ENCODE measurements at places on chromosomes 3 and 15.

DNA sequence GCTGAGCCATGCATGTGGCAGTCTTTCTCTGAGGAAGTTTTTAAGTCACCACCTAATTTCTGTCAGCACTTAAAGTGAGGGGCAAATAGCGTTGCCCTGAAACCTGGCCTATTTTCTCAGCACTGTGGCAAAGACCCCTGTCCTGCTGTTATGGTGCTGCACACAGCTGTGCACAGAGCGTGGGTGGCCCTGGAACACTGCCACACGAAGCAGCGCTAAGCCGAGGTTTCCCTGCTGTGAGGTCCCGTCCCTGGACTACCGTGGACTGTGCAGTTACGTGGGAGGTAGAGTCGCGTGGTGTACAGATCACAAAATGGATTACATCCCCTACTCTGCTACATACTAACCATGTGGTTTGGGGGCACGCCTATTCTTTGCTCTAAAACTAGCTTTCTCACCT is 101.6 kb upstream of the NR2E3 start:
- DNase-seq: no peak

GRCh38 chr3:167930453-167930852 is 165.3 kb downstream of the GOLIM4 start:
- no peak for DNase-seq

- no peak for DNase-seq
Observed at GRCh38 chr3:5138214-5138981, 16.3 kb downstream of the ARL8B start.

- no peak for DNase-seq
Observed at GRCh38 chr15:77837649-77838025, 204.9 kb upstream of the LINGO1 start.

DNA sequence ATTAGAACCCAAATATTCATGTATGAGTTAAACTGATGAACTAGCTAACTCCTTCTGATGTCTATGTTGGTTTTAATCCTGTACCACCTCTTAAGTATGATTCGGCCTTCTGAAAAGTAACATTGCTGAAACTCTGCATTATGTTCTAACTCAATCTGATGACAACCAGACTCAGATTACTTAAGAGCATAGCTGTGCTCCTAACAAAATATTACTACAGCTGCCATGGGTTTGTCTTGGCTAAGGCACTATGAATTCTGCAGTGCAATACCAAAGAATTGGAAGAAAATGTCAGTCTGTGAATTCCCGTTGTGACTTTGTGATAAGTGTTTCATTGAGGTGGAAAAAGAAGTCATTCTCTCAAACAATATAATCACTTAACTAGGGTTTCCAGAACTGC is 224.4 kb downstream of the ZMAT3 start:
- no peak for DNase-seq

- DNase-seq: no peak
Observed at GRCh38 chr3:121958801-121959200, 63.2 kb downstream of the ILDR1 start.

GRCh38 chr3:58190291-58190690 is 20.5 kb downstream of the DNASE1L3 start:
- DNase-seq: no peak

DNA sequence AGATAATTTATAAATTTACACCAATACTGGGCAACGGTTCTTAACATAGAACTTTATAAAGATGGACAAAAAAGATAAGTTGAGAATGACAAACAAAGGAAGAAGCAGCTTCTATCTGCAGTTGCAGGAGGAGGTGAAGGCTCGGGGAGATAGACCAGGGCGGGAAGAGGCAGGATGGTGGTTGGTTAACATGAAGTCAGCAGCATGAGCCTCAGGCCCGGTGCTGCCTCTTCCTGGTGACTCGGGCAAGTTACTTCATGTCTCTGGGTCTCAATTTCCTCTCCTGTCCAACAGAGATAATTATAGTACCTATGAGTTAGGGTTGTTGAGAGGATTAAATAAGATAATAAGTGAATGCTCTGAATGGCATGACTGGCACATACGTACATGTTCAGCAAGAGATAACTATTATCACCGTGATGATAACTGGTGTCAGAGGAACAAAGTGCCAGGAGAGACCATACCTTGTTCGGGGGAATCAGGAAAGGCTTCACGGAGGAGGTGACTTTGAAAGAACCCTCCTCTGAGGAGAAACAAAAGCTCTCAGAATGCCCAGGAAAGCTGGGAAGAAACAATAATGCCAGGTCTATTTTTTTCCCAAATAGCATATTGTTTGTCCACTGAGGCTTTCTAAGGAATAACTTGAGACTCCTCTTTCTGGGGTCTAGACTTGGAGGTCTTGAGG is 4.4 kb downstream of the PAK6 start:
- no peak for DNase-seq

- DNase-seq: no peak
Observed at GRCh38 chr15:99504071-99504822, 61.5 kb upstream of the MEF2A start.

GRCh38 chr3:19046440-19046839 is 101.9 kb upstream of the KCNH8 start:
- no peak for DNase-seq

DNA sequence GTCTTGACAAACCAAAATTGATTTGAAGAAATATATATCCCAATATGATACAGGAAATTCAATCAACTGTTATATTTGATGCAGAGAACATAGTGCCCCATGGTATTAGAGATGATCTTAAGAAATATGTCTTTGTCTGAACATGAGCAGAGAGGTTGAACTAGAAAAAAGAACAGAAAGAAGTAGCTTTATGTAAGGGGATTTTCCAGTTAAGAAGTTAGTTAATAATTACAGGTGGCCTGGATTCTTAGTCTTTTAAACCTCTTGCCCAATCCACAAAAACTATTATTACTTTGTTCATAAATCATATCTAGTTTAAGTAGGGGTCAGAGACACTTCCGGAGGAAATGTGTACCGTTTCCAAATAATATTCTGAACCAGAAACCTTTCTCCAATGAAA is 1186.7 kb upstream of the EPHA6 start:
- no peak for DNase-seq

DNA sequence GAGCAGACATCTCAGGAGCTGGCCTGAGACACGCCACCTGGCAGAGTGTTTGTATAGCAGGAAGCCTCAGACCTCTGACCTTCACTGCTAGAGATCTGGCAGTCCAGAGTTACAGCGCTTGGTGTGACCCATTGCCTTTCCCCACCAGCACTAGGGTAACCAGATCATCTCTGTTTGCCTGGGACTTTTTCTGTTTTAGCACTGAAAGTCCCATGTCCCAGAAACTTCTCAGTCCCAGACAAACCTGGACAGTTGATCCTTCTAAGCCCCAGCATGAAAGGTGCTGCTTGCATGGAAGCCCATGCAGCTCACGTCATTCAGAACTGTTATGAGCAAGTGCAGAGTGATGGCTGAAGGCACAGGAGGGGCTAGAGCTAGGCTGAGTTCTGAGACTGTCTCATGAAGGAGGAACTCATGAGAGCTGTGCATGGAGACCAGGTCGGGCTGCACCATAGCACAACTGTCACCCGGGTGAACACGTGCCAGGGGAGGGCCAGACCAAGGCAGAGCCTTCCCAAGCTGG is 18.2 kb upstream of the AHSG start:
- no peak for DNase-seq

DNA sequence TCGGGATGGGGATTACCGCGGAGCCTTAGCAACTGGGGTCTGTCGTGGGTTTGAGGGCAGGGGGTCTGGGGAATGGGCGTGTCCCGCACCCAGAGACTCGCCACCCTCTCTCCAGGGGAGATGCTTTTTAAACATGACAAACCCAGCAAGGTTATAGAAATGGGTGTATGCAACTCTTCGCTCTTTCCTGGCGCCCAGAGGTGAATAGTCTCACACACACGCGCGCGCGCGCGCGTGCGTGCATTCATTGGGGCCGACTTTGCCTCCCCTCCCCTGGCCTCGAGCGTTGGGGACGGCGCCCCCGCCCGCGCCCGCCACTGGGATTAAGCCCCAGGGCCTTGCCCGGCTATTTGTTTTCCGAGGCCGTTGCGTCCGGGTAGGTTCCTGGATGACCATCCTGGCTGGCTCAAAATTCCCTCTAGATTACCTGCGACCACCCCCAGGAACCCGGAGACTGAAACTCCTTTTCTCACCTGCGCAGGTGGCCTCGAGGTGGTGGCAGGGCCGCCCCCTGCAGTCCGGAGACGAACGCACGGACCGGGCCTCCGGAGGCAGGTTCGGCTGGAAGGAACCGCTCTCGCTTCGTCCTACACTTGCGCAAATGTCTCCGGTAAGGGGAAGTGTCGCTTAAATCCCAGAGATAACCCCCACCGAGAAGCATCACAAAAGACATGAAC is 777 bp downstream of the GPR160 start:
- DNase-seq: no peak

DNA sequence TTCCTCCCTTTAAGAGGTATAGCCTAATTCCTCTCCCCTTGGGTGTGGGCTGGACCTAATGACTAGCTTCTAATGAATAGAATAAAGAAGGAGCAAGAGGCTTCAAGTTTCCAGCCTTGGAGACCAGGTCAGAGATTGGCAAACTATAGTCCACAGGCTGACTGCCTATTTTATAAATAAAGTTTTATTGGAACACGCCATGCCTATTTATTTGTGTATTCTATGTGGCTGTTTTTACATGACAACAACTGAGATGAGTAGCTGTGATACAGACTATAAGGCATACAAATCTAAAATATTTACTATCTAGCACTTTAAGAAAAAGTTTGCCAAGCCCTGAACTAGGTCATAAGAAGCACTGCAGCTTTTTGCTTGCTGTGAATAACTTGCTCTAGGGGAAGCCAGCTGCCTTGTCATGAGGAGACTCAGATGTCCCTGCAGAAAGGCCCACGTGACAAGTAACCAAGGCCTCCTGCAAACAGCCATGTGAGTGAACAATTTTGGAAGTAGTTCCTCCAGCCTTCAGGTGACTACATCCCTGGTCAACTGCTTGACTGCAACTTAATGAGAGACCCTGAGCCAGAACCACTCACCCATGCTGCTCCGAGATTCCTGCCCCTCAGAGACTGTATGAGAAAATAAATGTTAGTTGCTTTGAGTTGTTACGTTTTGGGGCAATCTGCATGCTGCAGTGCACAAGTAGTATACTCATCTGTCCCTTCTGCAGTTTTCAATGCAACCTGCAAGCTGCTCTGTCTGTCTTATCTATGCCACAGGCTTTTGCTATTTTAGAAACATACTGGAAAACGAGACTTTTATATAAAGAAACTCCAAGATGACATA is 21.1 kb upstream of the MAP3K13 start:
- DNase-seq: no peak

GRCh38 chr3:90132197-90132596 is 1024.8 kb downstream of the EPHA3 start:
- no peak for DNase-seq

DNA sequence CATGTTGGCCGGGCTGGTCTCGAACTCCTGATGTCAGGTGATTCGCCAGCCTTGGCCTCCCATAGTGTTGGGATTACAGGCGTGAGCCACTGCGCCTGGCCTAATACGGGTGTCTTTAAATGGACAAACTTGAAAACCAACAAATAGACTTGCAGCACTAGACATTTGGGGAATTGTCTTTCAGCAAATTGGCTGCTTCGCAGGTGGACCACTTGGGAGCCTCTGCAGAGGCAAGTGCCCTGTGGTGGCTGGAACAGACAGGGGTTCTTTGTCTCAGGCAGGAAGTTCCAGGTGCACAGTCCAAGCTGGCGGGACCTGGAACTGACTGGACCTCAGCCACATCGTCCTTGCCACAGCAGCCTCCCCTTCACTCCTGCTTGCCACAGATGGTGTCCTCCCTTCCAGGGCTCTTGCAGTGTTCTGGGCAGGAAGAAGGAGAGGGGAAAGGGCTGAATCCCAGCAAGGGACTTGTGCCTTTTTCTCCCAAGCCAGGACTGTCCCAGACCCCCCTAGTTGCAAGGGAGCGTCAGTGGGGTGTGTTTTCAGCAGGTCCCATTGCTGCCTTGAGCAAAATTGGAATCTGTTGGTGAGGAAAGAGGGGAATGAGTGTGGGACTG is 94.3 kb downstream of the TBC1D2B start:
- no peak for DNase-seq
